SHP77 (cell line): ENCODE measurements at places on chromosomes 6 and 20.
A peak's percentile ranks its signal among the peaks of the same experiment; 100 is the strongest.

GRCh38 chr6:53244399-53244931 lies 95.8 kb upstream of the GCM1 start:
- DNase-seq: no peak

DNA sequence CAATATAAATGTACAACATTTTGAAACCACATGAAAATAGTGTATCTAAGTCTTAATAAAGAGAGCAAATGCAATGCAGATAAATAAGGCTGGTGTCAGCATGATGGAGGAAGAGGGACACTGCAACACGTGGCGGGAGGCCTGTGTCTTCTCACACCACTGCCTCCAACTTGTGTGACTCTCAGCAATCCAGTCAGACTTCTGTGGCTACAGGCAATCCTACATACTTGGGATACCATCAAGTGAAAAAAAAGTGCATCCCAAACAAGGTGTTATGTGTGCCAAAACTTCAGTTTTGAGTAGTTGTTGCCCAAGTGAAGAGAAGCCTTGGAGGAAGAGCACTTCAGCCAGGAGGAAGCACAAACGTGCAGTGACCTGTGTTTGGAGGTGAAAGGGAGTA lies 68.6 kb downstream of the PKIB start:
- no peak for DNase-seq

- no peak for DNase-seq
These were observed 12.3 kb downstream of the PPIL1 start for GRCh38 chr6:36862164-36862847.

GRCh38 chr6:72367439-72367838 lies 254.4 kb upstream of the KCNQ5 start:
- DNase-seq: no peak

DNA sequence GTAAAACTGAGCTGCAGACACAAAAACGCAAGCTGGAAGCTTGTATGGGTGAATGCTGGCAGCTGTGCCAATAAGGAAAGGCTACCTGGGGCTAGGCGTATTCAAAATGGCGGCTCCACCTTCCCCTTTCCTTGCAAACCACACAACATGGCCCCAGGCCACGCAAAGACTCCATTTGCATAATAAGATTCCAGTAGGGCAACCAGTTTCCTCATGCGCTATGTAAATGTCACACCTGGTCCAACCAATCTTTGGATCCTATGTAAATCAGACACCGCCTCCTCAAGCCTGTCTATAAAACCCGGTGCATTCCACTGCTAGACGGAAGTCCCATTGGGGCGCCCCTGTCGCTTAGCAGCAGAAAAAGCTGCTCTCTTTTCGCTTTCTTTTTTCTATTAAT lies 505.9 kb upstream of the BTBD3 start:
- no peak for DNase-seq

DNA sequence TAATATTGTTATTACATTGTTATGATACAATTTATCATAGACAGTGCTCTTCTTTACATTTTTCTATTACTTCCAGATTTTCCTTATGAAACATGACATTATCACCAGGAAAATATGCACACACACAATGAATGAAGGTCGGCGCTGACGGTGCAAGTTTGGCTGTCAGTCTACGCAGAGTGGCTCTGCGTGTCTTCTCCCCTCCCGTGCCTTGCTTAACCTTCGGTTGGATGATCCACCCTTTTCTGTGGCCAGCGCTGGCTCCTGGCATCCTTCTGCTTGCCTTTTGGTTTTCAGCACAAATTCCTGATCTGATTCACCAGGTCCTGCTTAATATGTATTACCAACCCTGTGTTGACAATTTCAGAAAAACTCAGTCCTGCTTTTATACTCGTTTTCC lies 157.4 kb downstream of the TSHZ2 start:
- no peak for DNase-seq

- peak; percentile 15 for DNase-seq
These were observed at the start of gene NFATC2 for GRCh38 chr20:51542571-51543421. Gene NFATC2, minus strand, starts transcription at chr20:51542719. Its CDS starts 220 bp downstream, at chr20:51542499.

GRCh38 chr6:73121421-73121993 lies 103.8 kb downstream of the KHDC1L start:
- DNase-seq: no peak

DNA sequence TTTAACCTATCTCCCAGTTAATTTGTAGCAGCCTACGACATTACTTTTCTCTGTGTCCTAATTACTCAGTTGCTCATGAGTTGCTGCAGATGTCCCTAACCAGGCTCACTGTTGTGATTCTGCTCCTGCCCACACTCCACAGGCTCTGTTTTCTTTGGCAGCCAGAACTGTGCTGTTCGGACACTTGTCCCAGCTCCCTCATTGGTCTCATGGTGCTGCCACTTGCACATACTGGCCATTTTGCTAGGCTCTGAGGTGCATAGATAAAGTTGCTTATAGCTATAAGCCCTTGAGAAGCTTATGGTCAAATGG lies 55.0 kb downstream of the NOX3 start:
- DNase-seq: peak; percentile 17
